ENCODE measurements at places on chromosomes 7 and 10. TPM values are rescaled to one million over a fixed set of nuclear protein-coding genes. Genes with fewer than 3 reads are reported as not detected.

GRCh38 chr10:51789903-51790302 is 90.5 kb upstream of the CSTF2T start:
- no peaks in the 10 kb centered on the region for H3K27me3 ChIP-seq
- H3K36me3 ChIP-seq = no peaks in the 10 kb centered on the region
- no peak overlapping the region for H3K4me3 ChIP-seq
- no peak overlapping the region for H3K27ac ChIP-seq

- no peaks in the 10 kb centered on the region for H3K36me3 ChIP-seq
- peaks cover 3% of the 10 kb centered on the region for H3K27me3 ChIP-seq
- DNase-seq = no peak
These were observed 613.3 kb downstream of the LRMDA start for GRCh38 chr10:76044751-76045150.

- no peaks in the 10 kb centered on the region for H3K27me3 ChIP-seq
- H3K27ac ChIP-seq = no peak overlapping the region
- no peaks in the 10 kb centered on the region for H3K4me1 ChIP-seq
- no peaks in the 10 kb centered on the region for H3K36me3 ChIP-seq
- no peak overlapping the region for H3K4me3 ChIP-seq
These were observed 53.2 kb upstream of the ABCB4 start for GRCh38 chr7:87528730-87529129.

DNA sequence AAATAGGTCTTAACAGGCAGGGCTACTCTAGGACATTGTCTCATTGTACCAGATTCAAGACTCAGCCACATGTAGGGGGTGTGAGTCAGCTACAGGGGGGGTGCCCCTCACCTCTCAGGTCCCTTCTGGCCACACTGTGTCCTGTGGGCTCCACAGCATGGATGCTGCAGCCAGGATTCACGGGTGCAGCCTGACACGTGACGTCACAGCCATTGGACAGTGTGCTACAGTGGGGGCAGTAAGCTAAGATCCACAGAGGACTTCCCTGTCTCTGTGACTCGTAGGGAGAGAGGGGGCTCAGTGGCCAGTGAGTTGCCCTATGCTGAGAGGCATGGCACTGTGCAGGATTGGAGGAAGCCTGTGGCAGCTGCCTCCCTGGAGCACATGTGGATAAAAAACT is 77.9 kb downstream of the TMEM178B start:
- no peaks in the 10 kb centered on the region for H3K36me3 ChIP-seq
- no peak overlapping the region for H3K4me3 ChIP-seq
- no peak overlapping the region for H3K27ac ChIP-seq
- H3K4me1 ChIP-seq = no peaks in the 10 kb centered on the region
- no peaks in the 10 kb centered on the region for H3K27me3 ChIP-seq
- DNase-seq = no peak

- no peaks in the 10 kb centered on the region for H3K4me1 ChIP-seq
- H3K4me3 ChIP-seq = no peak overlapping the region
- H3K27ac ChIP-seq = no peak overlapping the region
- H3K27me3 ChIP-seq = no peaks in the 10 kb centered on the region
These were observed 76.4 kb downstream of the CTTNBP2 start for GRCh38 chr7:117796889-117797288.

Gene DOCK4
- total RNA-seq = 31.8 TPM

Gene PAPOLB
- under 0.01 TPM for total RNA-seq

Gene VPS26A
- total RNA-seq = 41.3 TPM

Gene HOXA7
- 4.4 TPM for total RNA-seq

Measured in osteoblast (primary cell).